Stimulated activated CD8-positive, alpha-beta memory T cell treated with anti-CD3 and anti-CD28 coated beads, Interleukin-4, amount 100 ng/mL, for 1 hour (primary cell): ENCODE measurements at places on chromosomes 4 and X.

DNA sequence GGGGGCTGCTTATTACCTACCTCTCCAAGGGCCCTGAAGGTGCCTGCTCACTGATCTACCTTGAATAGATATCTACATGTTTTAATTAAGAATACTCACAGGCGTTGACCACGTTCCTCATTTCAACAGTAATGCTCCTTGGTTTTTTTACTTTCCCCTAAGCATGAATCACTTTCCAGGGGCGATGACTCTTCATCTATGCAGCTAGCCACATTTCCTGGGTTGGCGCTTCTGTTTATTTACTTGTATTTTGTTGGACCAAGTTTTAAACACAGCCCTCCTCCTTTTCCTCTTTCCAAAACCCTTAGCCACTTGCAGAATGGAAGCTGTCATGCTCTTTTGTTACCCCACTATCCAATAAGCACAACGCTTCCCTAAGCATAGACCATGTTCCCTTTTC is 50.8 kb downstream of the CBLL2 start:
- no peak for DNase-seq

GRCh38 chrX:69748055-69748454 is 132.1 kb downstream of the EDA start:
- DNase-seq = no peak

- no peak for DNase-seq
Observed at GRCh38 chr4:77010841-77011354, 61.3 kb downstream of the SEPTIN11 start.

- DNase-seq = no peak
Observed at GRCh38 chr4:140705625-140706275, 50.4 kb downstream of the TBC1D9 start.

DNA sequence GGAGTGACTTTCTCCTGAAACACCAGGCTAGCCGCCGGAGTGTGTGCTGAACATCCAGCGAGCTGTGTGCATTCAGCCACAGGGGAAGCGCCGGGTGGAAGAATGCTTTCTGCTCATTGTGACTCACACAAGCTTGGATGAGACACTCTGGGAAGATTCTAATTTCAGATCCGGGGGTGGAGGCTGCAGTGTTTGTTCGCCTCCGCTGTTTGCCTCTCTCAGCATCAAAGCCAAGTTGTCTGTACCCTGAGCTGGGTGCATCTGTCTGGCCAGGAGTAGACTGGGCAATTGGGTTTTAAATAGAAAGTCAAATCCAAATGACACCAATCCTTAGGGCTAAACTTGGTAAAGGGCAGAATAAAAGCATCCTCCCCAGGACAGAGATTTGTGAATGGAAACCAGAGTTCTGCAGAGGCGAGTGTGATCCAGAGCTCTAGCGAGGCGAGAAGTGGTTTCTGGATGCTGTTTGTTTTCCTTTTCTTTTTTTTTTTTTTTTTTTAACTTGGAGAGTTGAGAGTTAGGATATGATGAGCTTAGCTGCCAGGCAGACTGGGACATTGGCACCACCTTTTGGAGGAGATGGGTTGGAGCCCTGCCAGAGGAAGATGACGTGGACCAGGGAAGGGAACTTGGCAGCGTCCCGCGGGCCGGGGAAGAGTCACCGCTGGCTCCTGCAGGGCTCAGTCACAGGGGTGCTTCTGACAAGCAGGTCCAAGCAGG is 196.0 kb upstream of the PSAPL1 start:
- no peak for DNase-seq

- DNase-seq = no peak
Observed at GRCh38 chr4:139576219-139576618, 20.2 kb upstream of the SETD7 start.

DNA sequence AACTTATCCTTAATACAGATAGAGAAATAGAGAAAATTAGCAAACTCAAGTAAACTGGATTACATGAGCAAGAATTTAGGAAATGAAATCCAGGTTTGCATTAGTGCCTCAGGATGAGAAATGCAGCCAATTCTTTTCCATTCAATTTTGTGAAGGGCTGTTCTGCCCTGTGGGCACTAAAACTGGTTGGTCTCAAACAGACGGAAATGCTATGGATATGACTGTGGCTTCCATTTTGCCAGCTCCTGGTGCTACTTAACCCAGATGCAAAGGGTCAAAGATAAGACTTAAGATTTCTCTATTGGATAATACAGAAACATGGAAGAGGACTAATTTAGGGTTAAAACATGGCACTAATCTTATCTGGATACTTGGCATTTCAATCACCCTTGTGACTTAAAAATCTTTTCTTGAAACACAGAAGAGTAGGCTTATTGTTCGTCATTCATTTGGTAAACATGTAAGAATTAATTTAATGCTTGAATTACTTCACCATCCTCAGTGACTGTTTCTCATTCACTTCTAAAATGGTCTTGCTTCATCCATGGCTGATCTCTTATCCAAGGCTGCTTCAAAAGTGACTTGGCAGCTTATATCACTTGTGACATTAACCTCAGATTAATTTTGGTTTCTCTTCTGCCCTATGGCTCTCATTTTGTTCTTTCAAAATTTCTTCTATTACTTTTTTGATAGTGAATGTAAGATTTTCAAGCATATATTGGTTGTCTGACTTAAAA is 1008.7 kb downstream of the GLUD2 start:
- no peak for DNase-seq

DNA sequence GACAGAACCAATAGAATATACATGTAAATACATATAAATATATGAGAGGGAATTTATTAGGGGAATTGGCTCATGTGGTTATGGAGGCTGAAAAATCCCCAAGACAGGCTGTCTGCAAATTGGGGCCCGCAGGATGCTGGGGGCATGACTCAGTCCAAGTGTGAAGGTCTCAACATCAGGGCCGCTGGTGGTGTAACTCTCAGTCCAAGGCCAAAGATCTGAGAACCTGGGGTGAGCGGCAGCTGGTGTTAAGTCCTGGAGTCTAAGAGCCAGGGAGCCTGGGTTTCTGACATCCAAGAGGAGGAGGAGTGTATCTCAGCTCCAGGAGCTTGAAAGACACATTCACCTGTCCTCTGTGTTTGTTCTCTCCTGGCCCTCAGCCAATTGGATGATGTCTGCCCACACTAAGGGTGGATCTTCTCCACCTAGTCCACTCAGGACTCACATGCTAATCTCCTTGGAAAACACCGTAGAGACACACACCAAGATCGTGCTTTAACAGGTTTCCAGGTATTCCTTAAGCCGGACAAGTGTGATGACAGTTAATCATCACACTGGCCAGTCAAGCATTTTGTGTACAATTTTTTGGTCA is 28.9 kb downstream of the TIGD2 start:
- no peak for DNase-seq

DNA sequence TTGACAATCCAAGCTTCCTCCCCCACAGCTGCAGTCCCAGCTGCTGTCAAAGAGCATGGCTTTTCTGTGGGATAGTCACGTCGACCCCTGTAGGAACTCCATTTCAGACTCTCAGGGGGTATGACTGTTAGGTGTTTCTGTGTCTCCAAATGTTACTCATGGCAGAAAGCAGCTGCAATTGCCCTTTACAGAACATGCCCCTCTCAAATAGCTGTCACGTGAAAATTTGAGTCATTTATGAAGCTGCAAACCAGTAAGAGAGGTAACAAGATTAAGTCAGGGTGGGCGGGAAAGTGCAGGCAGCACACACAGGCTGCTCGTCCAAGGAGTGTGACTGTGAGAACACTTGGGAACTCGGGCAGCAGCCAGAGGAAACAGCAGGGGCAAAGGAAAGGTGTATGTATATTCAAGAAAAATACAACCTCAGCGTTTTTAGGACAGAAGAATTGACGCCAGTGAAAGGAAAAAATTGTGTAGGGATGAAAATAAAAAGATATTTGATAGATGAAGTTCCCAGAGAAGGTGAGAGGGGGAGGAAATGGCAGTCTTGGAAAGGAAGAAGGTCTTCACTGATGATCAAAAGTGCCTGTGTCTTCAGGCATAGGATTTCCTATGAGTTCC is 66.5 kb upstream of the TMEM184C start:
- no peak for DNase-seq

DNA sequence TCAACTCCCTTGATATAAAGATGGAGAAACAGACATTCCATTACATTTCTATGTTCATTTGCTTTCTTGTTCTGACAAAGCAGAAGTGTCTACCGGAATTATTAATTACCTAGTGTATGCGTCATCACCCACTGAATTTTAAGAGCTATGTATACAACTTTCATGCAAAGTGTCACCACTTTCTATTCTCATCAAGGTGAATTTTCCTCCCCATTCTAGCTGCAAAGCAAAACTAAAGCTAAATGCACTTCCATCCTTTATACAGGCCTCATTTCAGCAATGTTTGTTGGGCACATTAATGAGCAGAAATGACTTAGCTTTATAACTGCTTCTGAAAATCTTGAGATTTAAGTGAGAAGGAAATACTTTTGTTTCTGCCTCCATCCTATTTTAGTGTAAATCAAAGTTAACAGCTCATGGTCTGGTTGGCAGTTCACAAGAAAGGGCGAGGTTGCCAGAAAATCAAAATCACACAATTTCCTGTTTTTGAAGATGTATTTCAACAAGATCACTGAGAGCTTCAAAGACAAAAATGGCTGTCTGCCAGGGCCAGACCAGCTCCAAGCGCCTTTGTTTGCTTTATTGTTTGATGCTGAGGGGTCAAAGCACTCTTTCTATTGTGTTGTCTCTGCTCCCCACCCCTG is 7.2 kb upstream of the FAM9C start:
- DNase-seq = no peak

GRCh38 chrX:5646818-5647217 is 581.8 kb downstream of the NLGN4X start:
- no peak for DNase-seq

DNA sequence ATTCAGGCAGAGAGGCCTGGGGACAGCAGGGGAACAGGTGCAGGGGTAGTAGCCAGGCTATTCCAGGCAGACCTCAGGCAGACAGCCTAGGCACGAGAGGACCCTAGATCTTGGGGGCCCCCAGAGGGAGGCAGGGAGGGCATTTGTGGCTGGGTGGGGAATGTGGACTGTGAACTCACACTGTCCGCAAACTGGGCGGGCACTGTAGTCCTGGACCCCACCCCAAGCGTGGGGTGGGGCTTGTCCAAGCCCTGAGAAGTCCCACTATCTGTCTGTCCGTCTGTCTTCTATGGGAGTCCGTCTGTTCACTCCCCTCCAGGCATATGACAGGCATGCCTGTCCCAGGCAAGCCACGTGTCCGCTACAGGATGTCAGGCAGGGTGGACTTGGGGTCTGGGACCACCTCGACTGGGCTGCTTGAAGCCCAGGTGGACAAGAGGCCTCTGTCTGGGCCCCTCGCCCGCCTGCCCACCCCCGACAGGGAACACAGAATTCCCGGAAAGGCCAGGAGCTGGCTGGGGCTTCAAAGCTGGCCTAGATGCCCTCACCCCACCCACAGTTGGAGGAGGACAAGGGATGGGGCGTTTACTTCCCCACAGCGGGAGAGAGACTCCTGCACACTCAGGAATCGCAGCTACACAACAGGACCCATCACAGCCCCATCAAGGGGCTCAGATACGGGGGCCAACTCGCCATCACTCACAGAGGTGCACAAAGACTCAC is at the start of gene SLC38A5:
Gene SLC38A5, minus strand, starts transcription at position 151 of the 723 bp plus-strand sequence. CDS start 2,336 bp downstream, outside the sequence.
- no peak for DNase-seq

- DNase-seq = no peak
Observed at GRCh38 chr4:38328989-38329729, 334.8 kb upstream of the KLF3 start.

DNA sequence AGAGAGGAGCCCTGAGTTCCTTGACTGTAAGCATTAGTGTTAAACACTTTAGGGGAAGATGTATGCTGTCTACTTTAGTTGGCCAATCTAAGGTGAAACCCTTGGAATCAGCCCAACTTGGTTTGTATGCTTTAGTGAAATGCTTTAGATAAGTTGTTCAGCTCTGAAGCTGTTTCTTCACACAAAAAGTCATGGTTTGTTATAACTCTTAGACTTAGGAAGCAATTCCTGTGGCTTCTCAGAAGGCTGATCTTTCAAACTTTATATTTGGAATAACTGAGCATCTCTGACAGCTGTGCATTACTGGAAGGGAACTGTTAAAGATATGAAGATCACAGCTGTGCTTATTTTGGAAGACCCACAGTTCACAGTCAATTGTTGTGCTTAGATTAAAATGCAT is 714.1 kb downstream of the FAT4 start:
- DNase-seq = no peak

DNA sequence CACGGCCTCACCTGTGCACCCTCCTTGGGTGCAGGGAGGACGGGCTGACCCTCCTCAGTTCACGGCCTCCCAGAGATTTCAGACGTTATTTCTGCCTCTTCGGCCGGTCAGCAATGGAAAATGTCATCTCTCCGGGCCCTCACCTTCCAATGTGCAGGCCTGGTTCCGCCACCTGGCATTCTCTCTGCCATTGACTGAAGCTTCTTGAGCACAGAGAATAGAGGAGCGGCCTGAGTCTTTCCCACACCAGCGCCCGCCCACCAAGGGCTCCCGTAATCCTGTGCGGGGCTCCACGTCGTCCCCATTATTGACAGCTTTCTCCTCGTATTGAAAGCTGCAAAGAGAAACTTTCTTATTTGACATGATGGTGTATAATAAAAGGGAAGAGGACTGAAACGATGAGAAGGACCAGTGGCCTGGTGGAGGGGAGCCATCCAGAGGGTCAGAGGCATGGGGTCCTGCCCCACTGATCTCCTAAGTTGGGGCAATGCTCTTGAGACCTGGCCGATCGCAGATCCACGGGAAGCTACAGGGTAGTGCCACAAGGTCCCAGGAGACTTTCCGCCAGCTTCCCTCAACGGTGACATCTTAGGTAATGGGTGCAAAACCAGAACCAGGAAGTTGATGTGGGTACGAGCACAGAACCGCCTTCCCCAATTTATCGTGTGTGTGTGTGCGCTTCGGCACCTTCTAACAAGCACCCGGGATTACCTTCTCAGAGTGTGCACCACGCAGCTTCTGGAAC is 20.6 kb downstream of the HTRA3 start:
- no peak for DNase-seq

DNA sequence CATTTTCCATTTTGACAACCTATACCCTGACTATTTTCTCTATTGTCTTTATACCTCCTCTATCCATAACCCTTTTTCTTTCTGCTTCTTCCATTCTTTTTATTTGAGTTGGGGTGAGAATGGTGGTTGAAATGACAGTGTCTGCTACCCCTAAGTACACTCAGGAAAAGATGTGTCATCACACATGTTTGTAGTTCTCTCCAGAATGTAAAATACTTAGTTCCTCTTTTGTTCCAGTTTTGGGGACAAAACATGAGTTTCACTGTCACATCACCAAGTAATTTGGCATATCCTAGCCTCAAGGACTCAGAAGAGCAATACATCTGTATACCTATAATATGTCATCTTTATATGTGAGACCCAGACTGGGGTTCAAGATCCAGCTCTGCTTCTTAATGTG is 90.3 kb downstream of the COMMD8 start:
- DNase-seq = no peak

DNA sequence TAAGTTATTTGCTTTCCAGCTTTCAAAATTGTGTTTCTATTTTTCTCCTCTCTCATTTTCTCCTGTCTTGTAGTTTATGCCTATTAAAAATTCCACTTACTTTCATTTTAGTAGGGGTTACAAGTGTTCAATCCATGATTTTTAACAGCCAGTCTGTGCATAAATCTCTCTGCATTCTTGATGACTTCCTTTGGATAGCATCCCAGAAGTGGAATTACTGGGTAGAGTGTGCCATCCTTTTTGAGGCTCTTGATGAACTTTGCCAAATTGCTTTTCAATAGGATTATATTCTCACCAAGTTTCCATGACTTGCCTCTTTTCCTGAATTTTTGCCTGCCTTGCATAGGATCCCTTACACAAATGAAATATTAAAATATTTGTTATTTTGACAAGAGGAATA is 58.5 kb downstream of the DIPK2B start:
- no peak for DNase-seq

GRCh38 chrX:123859409-123859845 is 426 bp upstream of the XIAP start:
- peak; percentile 34 for DNase-seq

- DNase-seq = no peak
Observed at GRCh38 chr4:19051831-19052230, 1030.3 kb upstream of the LCORL start.
